ENCODE measurements at places on chromosomes 1 and 21.

GRCh38 chr1:160232911-160233310, 27.7 kb downstream of the PEA15 start:
- DNase-seq = no peak

- DNase-seq = no peak
Observed at GRCh38 chr1:201307760-201308499, 24.6 kb downstream of the PKP1 start.

DNA sequence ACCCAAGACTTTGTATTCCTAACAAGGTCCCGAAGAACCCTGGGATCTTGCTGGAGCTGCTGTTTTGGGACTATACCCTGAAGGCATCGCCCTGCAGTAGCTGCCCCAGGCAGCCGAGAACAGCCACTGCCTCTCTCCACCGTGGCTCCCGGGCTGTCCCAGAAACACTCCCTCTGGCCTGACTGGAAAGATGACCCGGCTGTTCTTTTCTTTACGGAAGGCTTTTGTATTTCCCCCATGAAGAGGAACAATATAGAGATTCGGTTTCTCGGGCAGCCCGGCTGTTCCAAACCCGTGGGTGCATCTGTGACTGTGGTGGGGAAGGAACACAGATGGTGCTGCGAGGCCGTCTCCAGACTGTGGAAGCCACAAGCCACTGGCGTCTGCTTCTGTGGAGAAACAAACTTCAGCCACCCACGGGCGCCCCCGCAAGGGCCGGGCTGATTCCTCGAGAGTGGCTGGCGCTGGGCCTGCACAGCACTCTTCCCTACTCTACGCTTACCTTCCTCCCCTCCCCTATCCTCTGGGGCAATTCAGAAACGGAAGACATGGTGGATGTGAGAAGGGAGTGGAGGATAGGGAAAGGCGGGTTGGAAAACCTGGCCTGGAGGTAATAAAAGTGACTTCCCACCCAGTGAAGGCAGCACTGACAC, 33.7 kb upstream of the VASH2 start:
- no peak for DNase-seq

DNA sequence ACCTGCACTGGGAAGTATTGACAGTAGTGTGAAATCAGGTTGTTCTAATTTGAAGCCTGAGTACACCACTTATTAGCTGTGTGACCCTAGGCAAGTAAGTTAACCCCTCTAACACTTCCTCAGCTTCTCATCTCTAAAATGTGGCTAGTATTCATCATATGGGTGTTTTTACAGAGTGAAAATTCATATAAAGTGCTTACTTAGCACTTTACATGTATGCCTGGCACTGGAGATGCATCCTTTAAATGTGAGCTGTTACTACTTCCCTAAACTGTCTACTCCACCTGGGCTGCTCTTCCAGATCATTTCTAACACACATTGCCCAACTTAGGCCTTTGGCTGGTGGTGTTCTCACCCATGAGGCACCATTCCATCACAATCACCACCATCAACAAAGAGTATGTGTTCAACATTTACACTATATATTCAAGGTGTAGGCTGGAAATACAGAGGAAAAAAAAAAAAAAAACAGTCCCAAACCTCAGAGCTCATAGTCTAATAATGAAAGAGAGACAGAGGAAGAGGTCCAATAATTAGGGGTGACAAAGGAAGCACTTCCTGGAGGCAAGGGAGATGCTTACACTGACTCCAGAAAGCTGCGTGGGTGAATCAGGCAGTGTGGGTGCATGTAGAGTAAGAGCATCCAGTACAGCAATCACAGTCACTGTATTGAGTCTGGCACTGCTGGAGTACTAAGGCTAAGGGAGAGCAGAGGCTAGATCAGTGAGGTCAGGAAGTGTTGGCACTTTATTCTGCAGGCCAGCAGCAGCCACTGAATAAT, 3.6 kb downstream of the STX6 start:
- no peak for DNase-seq

- no peak for DNase-seq
Observed at GRCh38 chr1:214550857-214551435, 456 bp downstream of the PTPN14 start.
